Naive B cell (primary cell): ENCODE measurements at places on chromosomes 13 and 19. TPM values are rescaled to one million over a fixed set of nuclear protein-coding genes. Genes with fewer than 3 reads are reported as not detected.
A peak's percentile ranks its signal among the peaks of the same experiment; 100 is the strongest.

- peak; percentile 93 for DNase-seq
These were observed 11.2 kb upstream of the ARHGEF18 start for GRCh38 chr19:7337380-7338194.

PSG1 gene
- polyA plus RNA-seq, result not detected

DNA sequence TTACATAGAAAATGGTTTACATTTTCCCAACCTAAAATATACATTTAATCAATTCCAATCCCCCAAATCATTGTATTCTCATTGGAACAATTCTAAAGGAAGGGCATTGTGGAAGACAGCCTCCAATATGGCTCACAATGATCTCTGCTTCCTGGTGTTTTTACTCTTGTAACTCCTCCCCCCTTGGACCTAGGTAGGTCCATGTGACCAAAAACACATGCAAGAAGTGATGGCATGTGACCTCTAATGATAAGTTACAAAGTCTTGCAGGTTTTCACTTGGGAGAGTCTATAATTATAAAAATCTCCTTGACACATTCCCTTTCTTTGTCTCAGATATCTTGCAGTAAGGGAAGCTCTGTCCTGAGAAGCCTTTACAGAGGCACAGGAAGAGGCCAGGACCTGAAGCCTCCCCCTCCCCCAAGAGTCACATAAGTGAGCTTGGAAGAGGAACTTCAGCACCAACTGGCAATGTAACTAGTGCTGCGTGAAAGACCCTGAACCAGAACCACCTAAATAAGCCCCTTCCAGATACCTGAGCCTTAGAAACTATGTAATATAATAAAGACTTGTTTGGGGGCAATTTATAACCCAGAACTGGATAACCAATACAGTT lies 816.2 kb upstream of the ATXN8OS start:
- DNase-seq, result no peak

DNA sequence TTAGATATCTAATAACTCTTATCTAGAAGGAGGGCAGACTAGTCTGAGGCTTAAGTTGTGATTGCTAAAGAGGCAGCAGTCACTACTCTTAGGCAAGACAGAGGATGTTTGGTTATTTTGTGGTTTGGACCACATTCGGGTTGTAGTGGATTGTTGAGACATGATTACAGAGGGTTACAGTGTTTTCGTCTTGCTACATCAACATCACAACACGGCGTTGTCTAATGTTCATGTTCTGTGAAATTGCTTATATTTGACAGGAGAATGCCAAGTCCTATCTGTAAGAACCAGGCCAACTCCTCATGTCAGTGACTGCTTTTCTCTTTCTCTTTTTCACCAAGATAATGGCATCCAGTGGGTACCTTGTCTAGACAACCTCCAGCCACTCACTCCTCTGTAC lies 16.8 kb upstream of the TM9SF2 start:
- no peak for DNase-seq

- no peak for DNase-seq
These were observed 3.3 kb upstream of the LPAR2 start for GRCh38 chr19:19631346-19631745.

DNA sequence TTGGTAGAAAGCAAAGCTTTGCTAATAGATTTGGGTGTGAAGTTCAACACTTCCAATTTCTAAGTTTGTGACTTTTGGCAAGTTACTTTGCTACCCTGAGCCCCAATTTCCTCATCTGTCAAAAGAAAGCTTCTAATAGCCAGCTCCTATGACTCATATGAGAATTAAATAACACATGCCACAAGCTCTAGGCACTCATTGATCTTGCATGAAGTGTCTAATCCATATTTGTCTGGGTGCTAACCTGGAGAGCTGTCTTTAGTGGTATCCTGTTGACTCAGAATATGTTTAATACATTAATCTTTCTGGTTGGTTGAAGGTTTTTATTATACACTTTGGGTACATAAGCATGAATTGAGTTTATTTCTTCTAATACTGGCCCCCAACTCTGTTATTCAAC lies 188.8 kb downstream of the POSTN start:
- no peak for DNase-seq

DNA sequence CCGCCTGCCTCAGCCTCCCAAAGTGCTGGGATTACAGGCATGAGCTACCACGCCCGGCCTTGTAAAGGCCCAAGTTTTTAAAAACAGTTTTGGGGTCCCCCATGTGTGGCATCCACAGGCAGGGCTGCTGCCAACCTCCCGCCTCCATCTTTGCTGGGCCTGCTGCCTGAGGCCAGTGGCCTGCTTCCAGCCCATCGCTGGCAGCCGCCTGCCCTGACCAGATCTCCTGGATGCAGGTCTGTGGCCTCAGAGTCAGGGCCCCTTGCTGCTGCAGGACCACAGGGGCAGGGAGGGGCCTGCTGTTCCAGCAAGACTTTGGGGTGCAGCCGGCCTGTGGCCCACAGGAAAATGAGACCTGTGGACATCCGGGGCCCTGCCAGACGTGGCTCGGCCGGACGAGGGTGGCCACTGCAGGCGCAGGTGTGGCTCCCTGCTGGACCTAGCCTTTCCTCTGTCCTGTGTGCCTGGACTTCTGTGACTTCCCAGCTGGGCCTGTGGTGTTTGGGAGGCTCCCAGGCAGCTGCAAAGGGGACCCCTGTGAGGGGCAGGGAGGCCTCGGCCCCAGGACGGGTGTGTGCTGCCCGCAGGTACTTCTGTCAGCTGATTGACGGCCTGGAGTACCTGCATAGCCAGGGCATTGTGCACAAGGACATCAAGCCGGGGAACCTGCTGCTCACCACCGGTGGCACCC lies 14.4 kb downstream of the STK11 start:
- no peak for DNase-seq

GRCh38 chr13:54768214-54768613 lies 1739.6 kb downstream of the OLFM4 start:
- no peak for DNase-seq

DNA sequence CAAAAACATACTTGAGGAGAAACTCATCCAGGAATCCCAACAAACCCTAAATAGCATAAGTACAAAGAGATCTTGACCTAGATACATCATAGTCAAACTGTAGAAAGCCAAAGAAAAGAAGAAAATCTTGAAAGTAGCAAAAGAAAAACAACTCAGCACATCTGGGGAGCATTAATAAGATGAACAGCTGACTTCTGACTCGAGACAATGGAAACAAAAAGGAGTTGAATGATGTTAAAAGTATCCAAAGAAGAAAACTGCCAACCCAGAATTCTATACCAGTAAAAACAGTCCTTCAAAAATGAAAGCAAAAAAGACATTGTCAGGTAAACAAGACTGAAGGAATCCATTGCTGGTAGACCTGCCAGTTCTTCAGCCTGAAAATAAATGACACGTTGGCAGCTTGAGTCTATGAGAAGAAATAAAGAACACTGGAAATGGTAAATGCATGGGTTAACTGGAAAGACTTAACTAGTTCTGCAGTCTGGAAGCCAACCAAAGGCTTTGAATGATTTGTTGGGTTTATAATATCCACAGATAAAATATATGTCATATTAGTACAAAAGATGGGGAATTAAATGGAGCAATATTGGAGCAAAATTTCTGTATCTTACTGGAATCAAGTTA lies 46.8 kb downstream of the TSSK6 start:
- DNase-seq, result no peak

DNA sequence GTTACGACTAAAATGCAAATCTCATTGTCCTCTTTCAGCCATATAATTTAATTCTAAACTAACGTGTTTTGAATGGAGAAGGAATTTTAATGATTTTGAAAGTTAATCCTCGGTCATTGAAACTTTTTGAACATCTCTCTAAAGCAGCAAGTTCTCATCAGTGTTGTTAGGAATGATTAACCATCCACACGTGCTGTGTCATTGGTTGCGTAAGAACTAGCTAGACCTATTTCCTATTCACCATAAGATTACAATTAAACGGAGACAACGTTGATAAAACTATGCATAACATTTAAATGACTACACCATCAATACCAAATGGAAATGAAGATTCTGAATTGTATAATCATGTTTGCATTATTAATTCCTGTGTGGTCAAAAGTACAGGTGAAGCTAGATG lies 155.6 kb upstream of the IRS2 start:
- no peak for DNase-seq

- no peak for DNase-seq
These were observed 11.2 kb downstream of the CEBPA start for GRCh38 chr19:33290956-33291622.

FGF22 gene
- polyA plus RNA-seq, result not detected

FKBP8 gene
- polyA plus RNA-seq, result 69.8 TPM

GTPBP3 gene
- polyA plus RNA-seq, result 5.9 TPM

S1PR4 gene
- 318 TPM for polyA plus RNA-seq

DNA sequence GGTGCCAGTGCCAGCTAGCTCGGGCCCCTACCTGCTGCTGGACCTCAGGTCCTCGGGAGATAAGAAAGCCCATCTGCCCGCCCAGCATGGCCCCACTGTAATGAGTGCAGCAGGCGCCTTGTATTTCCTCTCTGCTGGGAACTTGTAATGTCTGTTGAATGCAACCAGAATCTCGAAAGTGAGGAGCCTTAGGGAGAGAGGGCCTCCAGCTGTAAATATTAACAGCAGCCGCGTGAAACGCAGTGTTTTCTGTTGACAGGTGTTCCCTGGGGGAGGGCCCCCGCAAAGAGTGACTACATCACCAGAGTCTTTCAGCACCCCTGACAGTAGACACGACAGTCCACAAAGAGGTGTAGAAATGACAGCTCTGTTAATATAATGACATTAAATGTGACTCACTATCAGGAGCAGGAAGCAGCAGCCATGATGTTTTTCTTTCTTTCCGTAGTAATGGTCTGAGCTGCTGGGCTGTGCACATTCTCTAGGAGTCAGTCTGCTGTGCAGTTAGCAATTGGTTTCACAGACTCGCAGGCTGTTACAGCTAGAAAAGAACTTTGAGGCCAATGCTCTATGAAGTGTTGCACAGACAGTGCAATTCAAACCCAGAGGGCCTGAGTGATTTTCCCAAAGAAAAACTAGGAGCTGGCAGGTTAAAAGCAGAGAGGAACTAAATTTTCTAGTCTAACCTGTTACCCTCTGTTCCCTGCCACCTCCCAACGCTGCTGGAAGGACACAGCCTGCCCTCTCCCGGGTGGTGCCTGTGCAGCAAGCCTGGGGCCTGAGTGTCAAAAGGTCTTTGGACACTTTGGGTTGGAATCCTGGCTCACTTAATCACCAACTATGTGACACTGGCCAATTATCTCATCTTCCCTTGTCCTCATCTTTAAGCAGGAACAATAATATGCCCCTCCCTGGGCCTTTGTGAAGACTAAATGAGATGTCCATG lies 58.6 kb upstream of the WASF3 start:
- DNase-seq, result no peak

STOML3 gene
- not detected for polyA plus RNA-seq

- no peak for DNase-seq
These were observed 2.4 kb upstream of the ITGBL1 start for GRCh38 chr13:101449790-101450748.

- no peak for DNase-seq
These were observed 358.5 kb downstream of the MYO16 start for GRCh38 chr13:108987944-108988343.

ZSCAN5B gene
- not detected for polyA plus RNA-seq

DNA sequence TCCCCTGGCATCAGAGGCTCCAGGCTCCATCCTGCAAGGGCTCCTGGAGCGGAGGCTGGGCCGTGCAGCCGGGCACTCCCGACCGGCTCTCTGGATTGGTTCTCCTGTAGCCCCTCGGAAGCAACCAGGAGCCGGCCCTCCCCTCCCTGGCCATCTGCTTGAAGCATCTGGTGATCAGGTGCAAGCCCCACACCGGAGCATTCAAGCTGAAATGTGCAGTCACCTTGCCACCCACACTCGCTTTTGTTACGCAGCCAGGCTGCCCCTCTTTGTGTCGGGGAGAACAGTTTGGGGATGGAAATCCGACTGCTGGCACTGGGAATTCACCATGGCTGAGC lies 258.8 kb downstream of the ZNF536 start:
- DNase-seq, result no peak

DNA sequence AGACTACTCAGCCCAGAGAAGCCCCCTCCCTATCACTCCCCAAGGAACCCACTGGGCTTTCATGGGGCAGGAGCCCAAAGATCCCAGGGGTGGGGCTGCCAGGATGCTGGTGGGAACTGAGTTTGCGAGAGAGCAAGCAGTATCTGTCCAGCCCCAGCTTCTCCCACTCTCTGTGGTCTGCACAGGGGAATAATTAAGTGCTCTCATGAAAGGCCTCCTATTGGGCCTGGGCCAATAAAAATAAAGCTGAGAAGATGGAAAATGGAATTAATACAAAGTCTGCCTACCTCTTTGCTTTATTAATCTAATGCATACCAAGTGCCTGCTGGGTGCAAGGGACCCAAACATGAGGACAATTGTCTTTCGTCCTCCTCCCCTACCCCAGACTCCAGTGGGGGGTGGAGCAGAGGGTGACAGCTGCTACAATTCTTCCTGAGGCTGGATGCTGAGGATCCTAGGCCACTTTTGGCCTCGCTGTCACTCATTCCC lies 5.4 kb downstream of the DDX39A start:
- DNase-seq, result no peak

GRCh38 chr19:18044825-18045304 lies 36.9 kb downstream of the ARRDC2 start:
- DNase-seq, result peak; percentile 91

ZNF333 gene
- 11.4 TPM for polyA plus RNA-seq
